Testis (tissue), 5 donors: ENCODE measurements at places on chromosomes 4 and X. TPM values are rescaled to one million over a fixed set of nuclear protein-coding genes. Genes with fewer than 3 reads are reported as not detected.

- peaks cover 13% of the 10 kb centered on the region for H3K4me1 ChIP-seq
- H3K27ac ChIP-seq: peak overlapping the region; percentile 88
- H3K4me3 ChIP-seq: peak overlapping the region; percentile 67
These were observed 1.0 kb upstream of the ARHGAP4 start for GRCh38 chrX:153926858-153927671.

DNA sequence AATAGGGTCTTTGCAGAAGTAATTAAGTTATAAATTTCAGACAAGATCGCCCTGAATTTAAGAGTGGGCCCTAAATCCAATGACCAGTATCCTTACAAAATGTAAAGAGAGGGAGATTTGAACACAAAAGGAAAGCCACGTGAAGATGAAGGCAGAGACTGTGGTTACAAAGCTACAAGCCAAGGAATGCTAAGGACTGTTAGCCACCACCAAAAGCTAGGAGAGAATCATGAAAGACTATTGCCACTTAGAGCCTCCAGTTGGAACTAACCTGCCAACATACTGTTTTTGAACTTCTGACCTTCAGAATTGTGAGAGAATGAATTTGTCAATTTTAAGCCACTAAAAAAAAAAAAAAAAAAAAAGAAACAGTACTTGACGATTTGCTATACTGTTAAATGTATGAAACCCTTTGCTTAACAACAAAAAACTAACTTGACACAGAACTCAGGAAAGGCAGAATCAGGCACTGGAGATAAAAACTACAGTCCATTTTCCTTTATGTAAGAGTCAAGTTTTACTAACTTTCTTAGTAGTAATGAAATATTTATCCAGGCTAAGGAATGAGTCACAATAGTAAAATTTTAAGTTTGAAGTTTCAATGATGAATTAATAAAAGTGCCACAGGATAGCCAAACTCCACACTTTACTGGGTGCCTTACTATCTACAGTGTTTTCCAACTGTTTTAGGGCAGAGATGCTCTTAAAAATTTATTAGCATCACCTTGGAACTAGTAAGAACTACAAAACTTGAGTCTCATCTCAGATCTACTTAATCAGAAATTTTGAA is 25.1 kb downstream of the DHX15 start:
- no peaks in the 10 kb centered on the region for H3K27me3 ChIP-seq
- no peak overlapping the region for H3K4me3 ChIP-seq
- H3K36me3 ChIP-seq: no peaks in the 10 kb centered on the region
- no peaks in the 10 kb centered on the region for H3K4me1 ChIP-seq
- DNase-seq: no peak
- no peak overlapping the region for H3K27ac ChIP-seq

- no peak for DNase-seq
- no peaks in the 10 kb centered on the region for H3K36me3 ChIP-seq
- no peak overlapping the region for H3K4me3 ChIP-seq
- no peak overlapping the region for H3K27ac ChIP-seq
These were observed 6.5 kb downstream of the TBC1D14 start for GRCh38 chr4:6916069-6916586.

DNA sequence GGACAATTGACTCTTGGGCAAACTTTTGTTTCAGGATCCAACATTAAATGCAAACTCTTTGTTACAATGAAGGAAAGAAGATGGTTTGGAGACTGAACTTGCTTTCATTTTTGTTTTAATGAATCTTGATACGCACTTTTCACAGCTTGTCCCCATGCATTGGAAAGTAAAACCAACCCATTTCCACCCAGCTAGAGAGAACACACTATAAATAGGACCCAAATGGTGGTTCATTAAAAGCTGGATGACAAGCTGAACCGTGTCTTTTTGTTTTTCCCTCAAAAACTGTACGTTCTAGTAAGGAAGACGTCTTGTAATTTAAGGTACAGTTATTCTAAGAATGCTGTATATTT is 95.3 kb upstream of the EGFL6 start:
- no peaks in the 10 kb centered on the region for H3K27me3 ChIP-seq
- H3K4me1 ChIP-seq: no peaks in the 10 kb centered on the region
- no peak for DNase-seq
- no peaks in the 10 kb centered on the region for H3K36me3 ChIP-seq
- no peak overlapping the region for H3K4me3 ChIP-seq

DNA sequence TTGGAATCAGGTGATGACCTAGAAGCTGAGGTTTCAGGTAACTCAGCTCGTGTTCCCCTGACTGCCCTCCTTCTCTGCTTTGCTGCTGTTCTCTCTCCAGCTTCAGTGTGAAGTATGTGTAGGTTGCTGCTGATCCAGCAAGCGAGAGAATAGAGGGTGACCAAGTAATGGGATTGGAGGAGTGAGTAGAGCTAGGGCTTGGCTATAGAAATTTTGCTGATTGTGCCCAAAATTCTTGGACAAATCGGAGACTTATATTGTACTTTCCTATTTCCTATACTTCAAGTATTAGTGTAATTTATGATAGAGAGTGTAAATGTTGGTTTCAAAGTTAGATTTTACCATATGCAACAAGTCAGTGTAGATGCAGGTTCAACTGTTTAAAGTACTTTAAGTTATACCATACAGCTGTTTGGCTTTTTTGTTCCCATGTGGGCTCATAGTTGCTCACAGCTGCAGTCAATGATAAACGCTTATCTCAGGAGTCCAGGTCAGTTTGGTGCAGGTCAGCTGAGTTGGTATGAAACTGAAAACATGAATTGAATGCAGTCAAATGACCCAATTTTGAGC is 48.0 kb downstream of the RAPGEF2 start:
- H3K4me3 ChIP-seq: no peak overlapping the region
- no peak for DNase-seq
- H3K27ac ChIP-seq: no peak overlapping the region
- H3K4me1 ChIP-seq: no peaks in the 10 kb centered on the region
- H3K27me3 ChIP-seq: no peaks in the 10 kb centered on the region

GRCh38 chrX:118627084-118627758 is 100.2 kb upstream of the IL13RA1 start:
- no peak overlapping the region for H3K4me3 ChIP-seq
- H3K27ac ChIP-seq: no peak overlapping the region
- no peaks in the 10 kb centered on the region for H3K36me3 ChIP-seq
- no peaks in the 10 kb centered on the region for H3K27me3 ChIP-seq
- no peak for DNase-seq

GRCh38 chr4:184200296-184200695 is 17.4 kb downstream of the ENPP6 start:
- H3K4me1 ChIP-seq: no peaks in the 10 kb centered on the region
- no peaks in the 10 kb centered on the region for H3K36me3 ChIP-seq
- no peak for DNase-seq
- no peaks in the 10 kb centered on the region for H3K27me3 ChIP-seq
- H3K27ac ChIP-seq: no peak overlapping the region

DNA sequence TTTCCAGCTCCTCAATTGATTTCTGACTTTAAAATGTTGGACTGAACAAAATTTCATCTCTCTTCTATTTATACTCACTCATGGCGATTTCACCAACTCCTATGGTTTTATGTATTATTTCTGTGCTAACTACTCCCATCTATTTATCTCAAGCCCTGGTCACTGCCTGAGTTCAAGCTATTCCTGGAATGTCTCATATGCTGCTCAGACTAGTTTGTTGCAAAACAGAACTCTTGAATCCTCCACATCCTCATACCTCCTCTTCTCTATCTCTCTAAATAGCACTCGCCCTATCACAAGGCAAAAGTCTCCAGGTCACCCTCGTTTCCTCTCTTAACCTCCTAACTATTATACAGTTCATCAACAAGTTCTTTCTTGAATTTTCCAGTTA is 19.0 kb upstream of the DDX60 start:
- no peak overlapping the region for H3K27ac ChIP-seq
- H3K36me3 ChIP-seq: no peaks in the 10 kb centered on the region
- no peaks in the 10 kb centered on the region for H3K27me3 ChIP-seq
- H3K4me3 ChIP-seq: no peak overlapping the region
- no peaks in the 10 kb centered on the region for H3K4me1 ChIP-seq
- DNase-seq: no peak

DNA sequence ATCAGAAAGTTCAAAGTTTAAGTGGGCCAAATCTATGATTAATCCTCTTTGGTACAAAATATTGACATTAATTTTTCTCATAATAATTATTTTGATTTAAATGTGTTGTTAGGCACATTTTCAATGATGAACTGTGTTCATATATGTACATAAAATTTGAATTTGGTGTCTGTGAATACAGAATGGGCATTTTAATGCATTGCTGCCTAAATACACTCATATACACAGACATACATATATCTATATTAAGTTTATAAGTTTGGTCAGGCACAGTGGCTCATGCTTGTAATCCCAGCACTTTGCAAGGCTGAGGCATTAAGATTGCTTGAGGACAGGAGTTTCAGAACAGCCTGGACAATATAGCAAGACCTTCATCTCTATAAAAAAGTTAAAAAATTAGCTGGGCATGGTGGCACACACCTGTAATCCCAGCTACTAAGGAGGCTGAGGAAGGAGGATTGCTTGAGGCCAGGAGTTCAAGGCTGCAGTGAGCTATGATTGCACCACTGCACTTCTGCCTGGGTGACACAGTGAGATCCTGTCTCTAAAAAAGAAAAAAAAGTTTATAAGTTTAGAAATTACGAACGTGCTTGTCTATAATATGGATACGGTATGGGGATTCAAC is 12.3 kb upstream of the BMP2K start:
- no peaks in the 10 kb centered on the region for H3K36me3 ChIP-seq
- DNase-seq: no peak
- no peaks in the 10 kb centered on the region for H3K27me3 ChIP-seq
- no peak overlapping the region for H3K4me3 ChIP-seq

GRCh38 chr4:105972946-105973621 is 77.8 kb downstream of the NPNT start:
- no peak overlapping the region for H3K4me3 ChIP-seq
- H3K4me1 ChIP-seq: no peaks in the 10 kb centered on the region
- no peaks in the 10 kb centered on the region for H3K36me3 ChIP-seq
- no peaks in the 10 kb centered on the region for H3K27me3 ChIP-seq
- no peak for DNase-seq

GRCh38 chrX:153450114-153450948 is 4.5 kb upstream of the TREX2 start:
- H3K27me3 ChIP-seq: no peaks in the 10 kb centered on the region
- no peak overlapping the region for H3K27ac ChIP-seq
- no peak overlapping the region for H3K4me3 ChIP-seq
- no peaks in the 10 kb centered on the region for H3K4me1 ChIP-seq

DNA sequence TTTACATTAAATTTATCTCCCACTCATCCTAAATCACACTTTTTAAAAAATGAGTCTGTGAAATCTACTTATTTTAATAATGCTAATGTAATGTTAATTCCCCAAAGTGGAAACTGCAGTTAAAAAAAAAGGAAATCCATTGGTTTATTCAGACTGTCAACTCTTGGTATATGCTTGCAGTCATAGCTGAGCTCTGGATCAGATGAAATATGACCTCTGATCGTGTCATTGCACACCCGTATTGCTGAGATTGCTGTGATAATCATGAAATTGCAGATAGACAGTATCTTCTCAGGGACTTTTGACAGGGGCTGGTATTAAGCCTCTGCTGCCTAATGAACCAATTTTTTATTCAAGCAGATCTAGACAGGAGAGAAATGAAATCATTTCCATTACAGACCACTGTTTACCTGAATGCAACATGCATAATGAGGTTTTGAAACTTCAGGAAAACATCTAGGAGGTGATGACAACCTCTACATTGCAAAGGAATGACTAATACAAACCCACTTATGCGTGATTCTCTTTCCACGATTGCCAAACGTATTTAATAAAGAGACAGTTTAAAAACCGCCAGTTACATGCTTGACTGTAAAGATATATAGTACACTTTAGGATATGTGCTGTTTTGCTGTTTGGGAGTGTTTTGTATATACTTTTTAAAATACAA is 138.3 kb upstream of the PUDP start:
- DNase-seq: no peak
- H3K4me3 ChIP-seq: no peak overlapping the region
- no peak overlapping the region for H3K27ac ChIP-seq
- no peaks in the 10 kb centered on the region for H3K36me3 ChIP-seq
- H3K4me1 ChIP-seq: no peaks in the 10 kb centered on the region
- no peaks in the 10 kb centered on the region for H3K27me3 ChIP-seq

DNA sequence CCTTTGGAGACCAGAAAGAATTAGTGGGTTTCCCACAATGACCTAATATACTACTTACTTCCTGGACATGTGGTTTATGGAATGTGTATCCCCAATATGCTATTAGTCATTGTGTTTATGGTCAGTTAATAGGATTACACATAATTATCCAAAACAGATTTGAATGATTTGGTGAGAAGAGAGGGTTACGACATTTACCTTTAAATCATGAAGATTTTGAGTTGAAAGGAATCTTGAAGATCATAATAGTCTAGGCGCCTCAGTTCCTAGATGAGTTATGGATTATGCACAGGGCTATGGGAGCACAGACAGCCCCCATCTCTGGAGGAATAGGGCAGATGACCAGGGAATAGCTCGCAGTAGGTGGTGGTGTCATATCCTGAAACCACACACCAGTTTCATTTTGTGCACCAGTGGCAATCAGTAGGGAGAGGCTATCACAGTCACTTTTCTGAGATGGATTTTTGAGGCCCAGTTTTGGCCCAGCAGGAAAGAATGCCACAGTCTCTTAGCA is 61.3 kb downstream of the SEPTIN11 start:
- peaks cover 9% of the 10 kb centered on the region for H3K4me1 ChIP-seq
- no peak overlapping the region for H3K27ac ChIP-seq
- H3K27me3 ChIP-seq: no peaks in the 10 kb centered on the region
- no peaks in the 10 kb centered on the region for H3K36me3 ChIP-seq

GRCh38 chrX:52217494-52218160 is 32.9 kb downstream of the MAGED4 start:
- H3K4me3 ChIP-seq: no peak overlapping the region
- DNase-seq: no peak
- no peaks in the 10 kb centered on the region for H3K36me3 ChIP-seq
- no peaks in the 10 kb centered on the region for H3K27me3 ChIP-seq
- no peak overlapping the region for H3K27ac ChIP-seq

GRCh38 chr4:22803512-22803911 is 110.8 kb downstream of the GBA3 start:
- no peak overlapping the region for H3K4me3 ChIP-seq
- DNase-seq: no peak
- no peak overlapping the region for H3K27ac ChIP-seq
- H3K27me3 ChIP-seq: no peaks in the 10 kb centered on the region
- H3K4me1 ChIP-seq: no peaks in the 10 kb centered on the region
- no peaks in the 10 kb centered on the region for H3K36me3 ChIP-seq

DNA sequence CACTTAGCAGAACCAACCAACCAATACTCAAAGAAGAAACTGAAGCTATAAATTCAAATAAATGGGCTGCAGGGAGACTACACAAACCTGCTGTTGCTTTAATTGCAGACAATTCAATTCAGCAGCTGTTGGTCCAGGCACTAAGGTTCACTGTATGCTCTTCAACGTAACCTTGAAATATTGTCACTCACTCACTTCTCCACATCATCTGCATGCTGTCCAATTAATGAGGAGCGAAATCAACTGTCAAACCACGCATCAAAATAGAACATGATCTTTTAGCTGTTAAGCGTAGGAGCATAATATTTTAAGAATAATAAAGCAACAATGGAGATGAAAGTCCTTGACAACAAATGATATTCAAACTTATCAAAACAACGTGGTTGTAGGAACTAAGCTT is 17.0 kb downstream of the ENOX2 start:
- no peak for DNase-seq
- no peaks in the 10 kb centered on the region for H3K4me1 ChIP-seq
- H3K27ac ChIP-seq: no peak overlapping the region

The MAGEA2B gene
- 8.6 TPM for total RNA-seq

The OPRPN gene
- not detected for total RNA-seq

The ATP2B3 gene
- 0.16 TPM for total RNA-seq

The RGN gene
- 8.1 TPM for total RNA-seq

The ESX1 gene
- 46.2 TPM for total RNA-seq
